ENCODE measurements at places on chromosomes 3 and 15.

- DNase-seq, result no peak
Observed at GRCh38 chr3:151445273-151446001, 15.4 kb downstream of the IGSF10 start.

DNA sequence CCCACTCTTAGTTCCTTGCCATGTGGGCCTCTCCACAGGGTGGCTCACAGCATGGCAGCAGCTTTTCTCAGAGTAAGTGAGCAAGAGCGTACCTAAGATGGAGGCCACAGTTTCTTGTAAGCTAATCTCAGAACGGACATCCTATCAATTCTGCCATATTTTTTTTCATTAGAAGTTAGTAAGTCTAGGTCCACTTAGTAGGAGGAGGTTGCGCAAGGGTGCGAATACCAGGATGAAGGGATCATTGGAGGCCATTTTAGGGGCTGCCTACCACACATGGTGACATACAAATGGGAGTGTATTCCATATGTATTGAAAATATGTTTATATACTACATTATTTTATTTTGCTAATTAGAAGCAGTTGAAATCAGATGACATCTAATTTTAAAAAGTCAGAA is 31.5 kb downstream of the NR1D2 start:
- DNase-seq, result no peak

- no peak for DNase-seq
Observed at GRCh38 chr3:113535898-113536297, 3.5 kb downstream of the SIDT1 start.

GRCh38 chr3:45204136-45204535 is 22.0 kb downstream of the TMEM158 start:
- DNase-seq, result no peak

DNA sequence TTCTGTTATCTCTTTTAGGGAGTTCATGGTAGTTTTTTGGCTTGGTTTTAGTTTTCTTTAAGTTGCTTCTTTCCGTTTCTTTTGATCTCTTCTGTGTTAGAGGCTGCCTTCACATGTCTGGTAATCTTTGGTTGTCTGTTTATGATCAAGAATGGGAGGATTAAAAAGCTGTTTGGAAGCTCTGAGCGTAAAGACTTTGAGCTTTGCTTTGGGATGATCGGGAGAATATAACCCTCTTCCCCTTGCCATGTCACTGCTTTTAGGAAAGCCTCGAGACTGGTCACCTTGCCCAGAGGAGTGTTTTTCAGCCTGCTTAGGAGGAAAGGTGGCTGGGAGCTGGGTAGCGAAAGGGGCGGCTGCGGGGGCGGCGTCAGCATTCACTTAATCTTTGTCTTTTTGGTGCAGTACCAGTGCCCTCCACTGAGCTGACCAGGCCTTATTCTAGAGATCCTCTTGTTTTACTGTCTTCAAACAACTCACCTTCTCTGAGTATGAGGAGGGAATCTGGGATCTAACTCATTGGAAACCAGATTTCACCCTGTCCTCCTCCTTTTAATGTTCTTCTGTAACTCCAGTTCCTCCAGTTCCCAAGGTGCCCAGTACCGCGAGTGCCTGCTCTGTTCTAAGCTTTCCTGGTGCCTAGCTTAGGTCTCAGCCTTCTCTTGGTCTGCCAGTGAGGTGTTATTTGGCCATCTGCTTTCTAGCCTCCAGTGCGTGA is 15.5 kb downstream of the TATDN2 start:
- DNase-seq, result no peak

DNA sequence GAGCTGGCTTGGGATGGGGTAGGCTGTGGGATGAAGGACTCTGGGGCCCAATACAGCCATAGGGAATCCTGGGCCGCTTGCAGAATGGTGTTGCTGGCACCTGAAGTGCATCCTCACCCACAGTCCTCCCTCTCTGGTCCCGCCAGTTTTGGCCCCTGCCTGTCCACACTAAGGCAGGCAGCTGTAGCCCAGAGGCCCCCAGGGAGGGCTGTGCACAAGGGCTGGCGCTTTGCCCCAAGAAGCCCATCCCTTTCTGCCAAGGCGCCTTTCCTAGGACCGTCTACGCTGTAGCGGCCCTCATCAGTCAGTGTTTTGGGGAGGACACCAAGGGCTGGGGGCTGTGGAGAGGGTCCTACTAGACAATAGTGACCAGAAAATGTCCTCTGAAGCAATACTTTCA is 116.2 kb upstream of the ABHD17C start:
- DNase-seq, result no peak

GRCh38 chr3:146496726-146497125 is 27.4 kb upstream of the PLSCR2 start:
- DNase-seq, result no peak

DNA sequence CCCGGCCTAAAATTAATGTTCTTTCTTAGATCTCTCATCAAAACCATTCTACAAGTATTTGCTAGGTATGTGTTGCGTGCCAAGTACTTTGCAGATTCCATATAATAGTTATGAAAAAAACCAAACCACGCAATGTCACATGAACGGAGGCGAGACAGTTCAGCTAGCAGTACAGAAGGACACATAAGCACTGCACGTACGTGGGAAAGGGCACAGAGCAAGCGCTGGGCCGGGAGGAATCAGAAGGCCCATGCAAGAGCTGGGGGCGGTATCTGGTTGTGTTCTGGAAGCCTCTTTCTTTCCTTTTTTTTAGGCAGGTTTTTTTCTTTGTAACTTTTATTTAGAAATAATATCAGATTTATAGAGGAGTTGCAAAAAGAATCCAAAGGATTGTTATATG is 11.3 kb downstream of the PDIA5 start:
- no peak for DNase-seq

GRCh38 chr15:85600001-85600400 is 194.7 kb downstream of the KLHL25 start:
- DNase-seq, result no peak

DNA sequence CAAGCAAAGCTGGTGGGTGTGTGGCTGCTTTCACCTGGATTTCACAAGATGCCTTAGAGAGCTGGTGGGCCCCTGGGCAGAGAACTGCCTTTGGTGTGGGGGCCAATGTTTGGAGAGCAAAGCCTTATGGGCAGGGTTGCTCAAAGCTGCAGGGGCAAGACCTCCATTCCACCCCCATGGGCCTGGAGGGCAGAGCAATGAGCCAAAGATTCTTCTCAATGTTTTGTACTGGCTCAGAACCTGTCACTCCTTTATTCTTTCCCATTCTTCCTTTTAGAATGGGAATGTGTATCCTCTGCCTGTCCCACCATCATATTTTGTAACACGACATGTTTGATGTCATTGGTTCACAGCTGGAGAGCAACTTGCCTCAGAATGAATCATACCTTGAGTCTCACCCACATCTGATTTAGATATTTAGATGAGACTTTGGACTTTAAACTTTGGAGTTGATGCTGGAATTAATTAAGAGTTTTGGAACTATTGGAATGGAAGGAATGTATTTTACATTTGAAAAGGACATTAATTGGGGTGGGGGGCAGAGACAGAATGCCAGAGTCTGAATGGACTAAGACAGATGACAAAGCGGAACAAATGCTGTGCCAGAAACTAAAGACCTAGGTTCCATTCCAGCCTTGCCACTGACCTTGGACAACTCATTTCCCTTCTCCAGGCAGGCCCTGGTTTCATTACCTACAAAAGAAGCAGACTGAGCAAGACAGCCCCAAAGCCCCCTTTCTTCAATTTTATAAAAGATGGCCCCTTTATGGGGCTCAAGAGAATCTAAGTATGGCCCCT is 72.9 kb downstream of the DAPK2 start:
- DNase-seq, result no peak

- DNase-seq, result no peak
Observed at GRCh38 chr3:185827595-185828344, 2.9 kb upstream of the IGF2BP2 start.

DNA sequence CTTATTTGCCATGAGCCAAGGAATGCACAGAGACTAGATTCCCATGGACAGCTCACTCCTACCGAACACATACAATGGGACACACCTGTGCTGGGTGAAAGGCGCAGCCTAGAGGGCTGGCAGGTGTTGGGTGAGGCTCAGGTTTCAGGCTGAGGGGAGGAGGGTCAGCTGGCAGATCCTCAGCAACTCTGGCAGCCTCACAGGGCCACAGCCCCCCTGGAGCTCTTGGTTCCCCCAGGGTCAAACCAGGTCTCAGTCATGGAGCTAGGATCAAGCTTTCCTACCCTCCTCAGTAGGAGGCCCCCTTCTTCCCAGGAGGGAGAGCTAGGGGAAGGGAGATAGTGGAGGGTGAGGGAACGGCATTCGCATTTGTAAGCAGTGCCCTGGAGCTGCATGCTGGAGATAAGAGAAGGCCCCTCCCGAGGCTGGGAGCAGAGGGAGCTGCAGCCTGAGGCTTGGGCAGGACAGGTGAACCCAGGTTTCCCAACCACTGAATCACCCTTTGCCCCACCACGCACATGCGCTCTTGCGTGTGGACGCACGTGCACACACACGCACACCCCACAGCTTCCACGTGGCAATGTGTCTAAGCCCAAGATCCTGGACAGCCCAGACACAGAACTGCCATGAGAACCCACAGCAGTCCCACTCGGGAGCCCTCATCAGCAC is 26.3 kb upstream of the TFRC start:
- no peak for DNase-seq

All from NK-92 treated with Interleukin-12 subunit alpha and Interleukin-12 subunit beta, amount 100 ng/mL, for 24 hours (cell line).